T-helper 2 cell treated with Interferon-gamma antibody and Interleukin-4, amounts not matched to agents 5 μg/mL and 100 μg/mL, for 36 hours (primary cell): ENCODE measurements at places on chromosomes 16 and 17.

DNA sequence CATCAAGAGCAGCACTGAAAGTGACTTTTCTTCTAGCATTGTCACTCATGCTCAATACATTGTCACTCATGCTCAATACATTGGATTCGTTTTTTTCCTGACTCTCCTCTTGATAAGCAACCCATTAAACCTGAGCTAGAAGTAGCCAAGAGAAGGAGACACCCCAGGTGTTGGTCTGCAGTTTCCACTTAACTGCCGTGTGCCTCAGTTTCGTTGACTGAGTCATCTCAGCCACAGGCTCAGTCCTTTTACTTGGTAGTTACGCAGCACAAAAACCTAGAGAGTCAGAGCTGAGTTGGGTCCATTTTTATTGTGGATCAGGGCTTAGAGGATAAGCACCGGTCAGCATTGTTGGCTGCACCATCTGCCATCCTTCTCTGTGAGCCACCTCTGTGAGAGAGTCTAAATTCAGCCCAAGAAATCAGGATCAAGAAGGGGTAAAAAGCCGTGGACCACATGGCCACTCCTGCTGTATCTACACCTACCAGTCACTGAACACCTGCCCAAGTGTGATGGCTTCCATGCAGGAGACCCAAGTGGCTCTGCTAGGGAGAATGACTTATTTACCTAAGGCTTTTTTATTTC lies 11.3 kb downstream of the GINS2 start:
- no peak for DNase-seq

- DNase-seq = no peak
These were observed 73.5 kb upstream of the CLEC3A start for GRCh38 chr16:77948835-77949234.

DNA sequence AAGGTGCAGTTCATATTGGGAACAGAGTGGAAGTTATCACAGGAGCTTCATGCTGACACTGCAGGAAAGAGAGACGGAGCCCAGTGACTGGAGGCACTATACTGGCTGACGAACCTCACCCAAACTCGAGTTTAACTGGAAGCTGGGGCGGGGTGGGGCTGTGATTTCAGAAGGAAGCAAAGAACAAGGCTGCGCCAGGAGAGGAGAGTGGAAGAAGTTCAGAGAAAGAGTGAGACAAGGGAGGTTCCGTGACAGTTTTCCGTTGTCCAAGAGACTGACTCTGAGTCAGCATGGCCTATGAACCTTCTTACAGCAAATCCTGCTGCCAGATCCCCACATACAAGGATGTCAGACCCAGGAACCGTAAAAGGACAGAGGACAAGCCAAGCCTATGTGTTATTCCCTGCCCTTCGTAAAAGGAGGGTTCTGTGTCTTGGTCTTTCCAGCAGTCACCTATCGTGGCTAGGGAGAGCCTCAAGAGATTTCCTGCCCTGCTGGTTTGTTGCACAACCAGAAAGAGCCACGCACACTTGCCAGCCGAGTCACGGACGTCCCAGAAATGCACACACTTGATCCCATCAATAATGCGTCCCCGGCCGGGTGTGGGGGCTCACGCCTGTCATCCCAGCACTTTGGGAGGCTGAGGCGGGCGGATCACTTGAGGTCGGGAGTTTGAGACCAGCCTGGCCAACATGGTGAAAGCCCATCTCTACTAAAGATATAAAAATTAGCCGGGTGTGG lies 5.1 kb downstream of the PITPNA start:
- DNase-seq = no peak

GRCh38 chr17:17702449-17703139 lies 21.3 kb downstream of the RAI1 start:
- no peak for DNase-seq

DNA sequence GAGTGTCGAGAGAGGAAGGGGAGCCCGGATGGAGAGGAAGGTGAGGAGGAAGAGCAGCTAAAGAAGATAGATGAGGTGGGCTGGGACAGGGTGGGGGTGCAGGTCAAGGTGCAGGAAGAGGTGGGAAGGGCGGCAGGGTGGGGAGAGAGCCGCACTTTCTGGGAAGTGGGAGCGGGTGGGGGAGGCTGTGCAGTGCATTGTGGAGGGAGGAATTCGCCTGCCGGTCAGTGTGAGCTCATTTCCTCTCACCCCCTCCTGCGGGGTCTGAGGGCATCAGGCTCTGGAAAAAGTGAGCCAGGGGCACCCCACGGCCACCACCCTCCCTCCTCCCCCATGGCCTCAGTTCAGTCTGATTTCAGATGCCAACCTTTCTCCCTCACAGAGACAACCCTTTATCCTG lies 2.5 kb upstream of the ARHGAP23 start:
- no peak for DNase-seq
